Kidney capillary endothelial cell (primary cell): ENCODE measurements at places on chromosomes 11 and 22.

- DNase-seq = no peak
These were observed 11.8 kb upstream of the MAPK11 start for GRCh38 chr22:50281957-50282356.

DNA sequence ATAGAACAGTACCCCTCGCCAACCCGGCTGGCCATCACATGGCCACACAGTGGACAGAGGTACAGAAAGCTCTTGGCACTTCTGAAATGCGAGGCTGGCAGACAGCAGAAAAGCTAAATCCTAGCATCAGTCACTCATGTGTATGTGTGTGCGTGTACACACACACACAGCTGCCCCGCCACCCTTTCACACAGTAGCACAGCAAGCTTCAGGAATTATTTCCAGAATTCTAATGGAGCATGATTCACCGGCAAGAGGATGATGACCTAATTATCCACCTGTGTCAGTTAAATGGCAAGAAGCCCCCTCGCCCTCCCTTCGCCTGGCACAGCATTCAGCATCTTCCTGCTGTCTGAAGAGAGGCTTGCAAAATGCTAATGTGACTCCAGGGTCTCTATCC is 336.0 kb downstream of the SHANK2 start:
- DNase-seq = no peak

DNA sequence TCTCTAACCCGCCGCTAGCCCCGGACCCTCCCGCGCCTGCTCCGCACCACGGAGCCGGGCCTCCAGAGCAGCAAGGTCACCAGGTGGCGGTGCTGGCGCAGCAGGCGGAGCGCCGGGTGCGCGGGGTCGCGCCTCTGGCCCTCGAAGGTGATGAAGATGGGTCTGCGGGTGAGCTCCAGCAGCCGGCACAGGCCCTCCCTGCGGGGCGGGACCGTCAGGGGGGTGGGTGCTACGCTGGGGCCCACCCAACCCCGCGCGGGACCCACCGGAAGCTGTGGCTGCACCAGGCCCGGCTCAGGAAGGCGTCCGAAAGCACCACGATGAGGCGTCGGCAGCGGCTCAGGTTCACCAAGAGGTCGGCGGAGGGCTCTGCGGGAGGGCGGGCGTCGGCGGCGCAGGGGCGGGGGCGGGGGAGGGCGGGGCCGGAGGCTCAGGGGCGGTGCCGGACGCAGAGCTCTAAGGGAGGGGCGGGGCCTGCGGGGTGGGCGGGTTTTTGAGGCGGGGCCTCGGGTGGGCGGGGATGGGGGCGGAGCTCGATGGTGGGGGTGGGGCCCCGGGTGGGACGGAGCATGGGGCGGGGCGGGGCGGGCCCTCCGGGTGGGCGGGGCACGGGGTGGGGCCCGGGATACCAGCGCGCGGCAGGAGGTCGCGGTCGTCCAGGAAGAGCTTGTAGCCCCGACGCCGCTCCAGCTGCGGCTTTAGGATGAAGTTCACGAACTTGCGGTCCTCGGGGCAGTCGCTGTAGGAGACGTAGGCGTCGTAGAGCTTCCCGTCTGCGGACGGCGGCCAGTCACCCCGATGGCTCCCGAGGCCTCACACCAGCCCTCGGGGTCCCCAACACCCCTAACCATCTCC is 7.8 kb downstream of the SIGIRR start:
- DNase-seq = peak; percentile 70

GRCh38 chr11:118128721-118129470 is 23.7 kb downstream of the SCN4B start:
- no peak for DNase-seq

DNA sequence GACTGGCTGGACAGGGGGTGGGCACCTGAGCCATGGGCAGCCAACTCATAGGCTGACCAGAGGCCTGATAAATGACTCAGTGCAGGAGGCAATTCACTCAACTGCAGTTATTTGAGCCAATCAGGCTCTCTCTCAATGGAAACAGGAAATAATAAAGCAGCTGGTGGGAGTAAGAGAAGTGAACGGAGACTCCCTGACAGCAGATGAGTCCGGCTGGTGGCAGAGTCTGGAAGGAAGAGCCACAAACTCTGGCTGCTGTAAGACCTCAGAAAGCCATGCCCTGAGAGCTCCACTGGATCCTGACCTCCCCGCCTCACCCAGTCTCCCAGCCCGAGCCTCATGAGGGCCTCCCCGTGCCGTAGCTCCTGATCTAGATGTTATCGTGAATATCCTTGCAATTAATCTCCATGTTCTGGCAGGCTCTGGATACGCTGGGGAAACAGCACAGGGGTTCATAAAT is 69.8 kb downstream of the TRIM29 start:
- DNase-seq = peak; percentile 46

GRCh38 chr11:3950996-3951660 is 95.7 kb downstream of the STIM1 start:
- DNase-seq = no peak

GRCh38 chr11:80621871-80622270 is 1181.0 kb upstream of the TENM4 start:
- no peak for DNase-seq

GRCh38 chr11:48047616-48048015 is 67.3 kb downstream of the PTPRJ start:
- no peak for DNase-seq

GRCh38 chr11:60942970-60943565 is 8.9 kb downstream of the SLC15A3 start:
- DNase-seq = no peak

DNA sequence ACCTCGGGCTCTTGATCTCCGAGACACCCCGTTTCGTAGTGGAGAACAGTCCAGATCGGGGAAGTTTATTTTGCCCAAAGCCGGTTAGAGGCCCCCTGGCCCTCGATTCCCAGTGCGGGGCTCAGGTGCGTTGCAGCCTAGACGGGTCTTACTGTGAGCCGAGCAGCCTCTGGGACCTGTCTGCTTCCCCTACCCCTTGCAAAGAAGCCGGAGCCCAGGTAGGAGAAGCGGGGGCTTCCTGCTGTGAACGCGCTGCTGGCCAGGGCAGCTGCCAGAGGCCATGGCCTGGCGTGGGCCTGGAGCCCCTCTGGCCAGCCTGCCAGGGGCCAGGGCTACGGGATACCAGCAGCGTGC is 621 bp downstream of the TSPO start:
- no peak for DNase-seq

- no peak for DNase-seq
These were observed 102.8 kb downstream of the STIM1 start for GRCh38 chr11:3958281-3958680.

DNA sequence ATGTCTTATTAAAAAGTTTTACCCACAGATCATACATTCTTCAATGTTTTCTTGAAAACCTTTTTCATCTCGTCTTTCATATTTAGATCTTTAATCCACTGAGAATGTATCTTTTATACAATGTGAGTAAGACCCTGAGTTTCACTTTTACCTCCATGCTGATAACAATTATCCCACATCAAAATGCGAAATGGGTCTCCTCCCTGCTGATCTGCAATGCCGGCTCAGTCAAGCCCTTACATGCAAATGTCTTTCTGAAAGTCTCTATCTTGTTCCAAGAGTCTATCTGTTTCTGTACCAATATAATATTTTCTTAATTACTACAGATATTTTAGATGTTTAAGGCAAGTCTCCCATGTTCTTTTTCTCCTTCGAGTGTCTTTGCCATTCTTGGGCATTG is 50.9 kb downstream of the CDON start:
- DNase-seq = no peak
